ENCODE measurements at places on chromosomes 12 and 14.

DNA sequence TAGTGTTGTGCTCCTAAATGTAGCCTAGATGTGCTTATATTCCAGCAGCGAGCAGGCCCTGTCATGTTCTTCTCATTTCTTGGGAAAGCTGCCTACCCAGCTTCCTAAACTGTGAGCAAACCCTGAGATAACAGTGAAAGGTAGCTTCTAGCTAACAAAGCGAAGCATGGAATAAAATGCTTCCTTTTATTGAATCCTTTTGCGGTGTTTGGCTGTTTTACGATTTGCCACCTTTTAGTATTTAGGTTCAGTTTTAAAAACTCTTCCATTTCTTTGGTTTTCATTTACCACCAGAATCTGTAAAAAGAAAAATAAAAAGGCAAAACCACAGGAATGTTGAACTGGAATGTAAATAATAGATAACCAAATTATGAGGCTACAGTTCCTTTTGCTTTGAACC is 5.0 kb upstream of the PKP2 start:
- no peak for DNase-seq

DNA sequence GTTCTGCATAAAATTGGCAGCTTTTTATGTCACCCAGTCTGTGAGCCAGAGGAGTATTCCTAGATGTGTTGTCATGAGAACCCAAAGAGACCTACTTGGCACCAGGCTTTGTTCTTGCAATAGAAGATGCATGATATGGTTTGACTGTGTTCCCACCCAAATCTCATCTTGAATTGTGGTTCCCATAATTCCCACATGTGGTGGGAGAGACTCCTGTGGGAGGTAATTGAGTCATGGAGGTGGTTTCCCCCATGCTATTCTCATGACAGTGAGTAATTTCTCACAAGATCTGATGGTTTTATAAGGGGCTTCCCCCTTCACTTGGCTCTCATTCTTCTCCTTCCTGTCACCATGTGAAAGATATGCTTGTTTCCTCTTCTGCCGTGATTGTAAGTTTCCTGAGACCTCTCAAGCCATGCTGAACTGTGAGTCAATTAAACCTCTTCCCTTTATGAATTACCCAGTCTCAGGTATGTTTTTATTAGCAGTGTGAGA is 572.0 kb upstream of the ATP2B1 start:
- DNase-seq, result no peak

- DNase-seq, result no peak
Observed at GRCh38 chr12:3560295-3560620, 69.3 kb downstream of the PRMT8 start.

- DNase-seq, result no peak
Observed at GRCh38 chr12:8629486-8630033, 16.9 kb upstream of the AICDA start.

DNA sequence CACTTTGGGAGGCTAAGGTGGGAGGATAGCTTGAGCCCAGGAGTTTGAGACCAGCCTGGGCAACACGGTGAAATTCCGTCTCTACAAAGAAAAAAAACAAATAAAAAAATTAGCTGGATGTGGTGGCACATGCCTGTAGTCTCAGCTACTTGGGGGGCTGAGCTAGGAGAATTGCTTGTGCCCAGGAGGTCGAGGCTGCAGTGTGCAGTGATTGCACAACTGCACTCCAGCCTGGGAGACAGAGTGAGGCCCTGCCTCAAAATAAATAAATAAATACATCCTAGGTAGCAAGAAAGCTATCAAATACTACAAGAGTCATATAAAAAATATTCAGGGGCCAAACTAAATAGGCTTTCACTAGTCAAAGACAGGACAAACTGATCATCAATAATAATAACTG is 6.2 kb downstream of the KLHL28 start:
- DNase-seq, result no peak

GRCh38 chr14:97395068-97395467 is 597.9 kb downstream of the VRK1 start:
- no peak for DNase-seq

DNA sequence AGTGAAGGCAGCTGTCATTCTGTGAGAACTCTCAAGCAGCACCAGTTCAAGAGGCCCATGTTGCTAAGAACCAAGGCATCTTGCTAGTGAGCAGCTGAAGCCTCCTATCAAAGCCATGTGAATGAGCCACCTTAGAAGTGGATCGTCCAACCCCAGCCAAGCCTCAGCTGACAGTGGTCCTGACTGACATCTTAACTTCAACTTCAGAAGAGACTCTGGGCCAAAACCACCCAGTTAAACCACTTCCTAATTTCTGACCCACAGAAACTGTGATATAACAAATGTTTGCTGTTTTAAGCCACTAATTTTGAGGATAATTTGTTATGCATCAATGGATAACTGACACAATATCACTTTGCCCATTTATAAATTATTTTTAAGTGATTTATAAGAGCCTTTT is 256.0 kb downstream of the RPAP3 start:
- DNase-seq, result no peak

DNA sequence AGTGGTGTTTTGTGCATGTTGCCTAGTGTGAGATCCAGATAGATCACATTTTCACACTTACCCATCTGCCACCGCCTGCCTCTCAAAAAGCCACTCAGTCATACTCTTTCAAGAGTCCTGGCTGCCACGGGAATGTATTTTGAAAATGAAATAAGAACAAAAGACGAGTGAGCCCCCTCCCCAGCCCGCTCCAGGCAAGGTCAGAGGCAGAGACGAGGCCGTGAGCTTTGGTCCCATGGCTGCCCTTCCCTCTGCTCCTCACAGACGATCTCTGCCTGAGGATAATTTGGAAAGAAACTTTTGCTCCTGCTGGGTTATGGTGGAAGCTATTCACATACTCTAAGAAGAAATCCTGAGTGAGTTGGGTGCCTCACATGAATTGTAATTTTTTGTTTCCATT is 924.3 kb downstream of the BCL11B start:
- DNase-seq, result no peak

DNA sequence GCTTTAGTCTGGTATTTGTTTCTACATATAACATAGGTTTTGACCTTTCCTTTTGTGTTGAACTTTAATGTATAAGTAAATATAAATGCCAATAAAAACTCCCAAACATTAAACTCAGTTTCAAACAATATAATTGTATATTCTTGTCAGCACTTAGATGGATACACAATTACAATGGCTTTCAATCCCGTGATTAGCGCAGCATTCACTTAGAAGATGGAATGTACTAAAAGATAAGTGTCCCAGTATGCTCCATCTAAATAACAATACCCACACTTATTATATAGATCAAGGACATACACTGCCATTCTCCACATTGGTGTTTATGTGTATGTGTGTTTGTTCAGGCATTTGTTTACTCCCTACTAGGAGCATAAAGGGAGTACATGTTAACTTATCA is 193.1 kb downstream of the SOX5 start:
- DNase-seq, result no peak

DNA sequence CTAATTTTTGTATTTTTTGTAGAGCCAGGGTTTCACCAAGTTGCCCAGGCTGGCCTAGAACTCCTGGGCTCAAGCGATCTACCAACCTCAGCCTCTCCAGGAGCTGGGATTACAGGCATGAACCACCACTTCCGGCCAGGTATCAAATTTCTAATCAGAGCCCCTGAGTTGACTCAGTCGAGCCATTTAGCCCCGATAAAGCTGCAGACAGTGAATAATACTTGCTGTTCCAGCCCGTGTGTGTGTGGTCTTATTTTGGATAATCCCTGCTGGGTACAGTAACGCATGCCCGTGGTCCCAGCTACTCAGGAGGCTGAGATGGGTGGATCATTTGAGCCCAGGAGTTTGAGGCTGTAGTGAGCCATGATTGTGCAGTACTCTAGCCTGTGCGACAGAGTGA is 57.0 kb downstream of the TEAD4 start:
- no peak for DNase-seq

DNA sequence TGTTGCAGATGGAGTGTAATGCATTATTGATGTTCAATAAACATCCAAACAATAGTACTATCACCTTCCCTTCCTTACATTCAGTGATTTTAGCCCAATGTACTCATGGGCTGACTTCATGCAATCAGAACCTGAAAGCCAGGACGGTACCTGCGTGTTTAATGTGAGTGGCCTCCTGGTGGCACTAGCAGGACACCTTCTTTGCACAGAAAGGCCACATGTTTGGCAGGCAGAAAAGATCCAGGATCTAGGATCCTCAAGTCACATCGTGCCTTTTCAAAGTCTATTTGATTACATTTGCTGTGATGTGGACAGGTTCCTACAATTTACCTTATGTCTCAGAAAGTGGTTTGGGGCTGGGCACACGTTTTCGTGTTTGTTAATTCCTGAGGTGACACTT is 82.9 kb downstream of the NEDD1 start:
- DNase-seq, result no peak

DNA sequence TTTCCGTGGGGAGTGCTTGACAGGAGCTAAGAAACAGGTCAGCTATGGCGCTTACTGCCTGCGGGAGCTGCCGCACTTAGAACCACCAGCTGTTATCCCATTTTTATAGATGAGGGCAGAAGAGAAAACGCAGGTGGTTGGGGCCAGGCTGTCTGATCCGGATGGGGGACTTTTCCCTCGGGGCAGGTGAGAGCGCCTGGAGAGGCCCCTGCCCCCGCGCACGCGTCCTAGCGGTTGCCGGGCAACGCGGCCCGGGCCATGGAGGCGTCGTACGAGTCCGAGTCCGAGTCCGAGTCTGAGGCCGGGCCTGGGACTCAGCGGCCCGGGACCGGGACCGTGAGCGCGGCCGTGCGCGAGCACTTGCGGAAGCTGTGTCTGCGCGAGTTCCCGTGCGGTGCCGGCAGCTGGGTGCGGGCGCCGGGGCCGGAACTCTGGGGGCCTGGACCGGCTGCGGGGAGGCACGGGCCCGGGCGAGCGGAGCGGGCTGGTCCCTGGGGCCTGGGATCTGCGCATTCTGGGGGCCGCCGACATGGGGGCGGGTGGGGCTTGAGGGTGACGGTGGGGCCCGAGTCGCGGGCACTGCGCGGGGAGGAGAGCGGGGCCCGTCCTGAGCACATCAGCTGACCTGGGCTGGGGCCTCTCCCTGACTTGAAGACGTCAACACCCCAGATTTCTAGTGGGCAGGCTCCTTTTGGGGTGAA is at the start of gene LRRC43:
TSS of gene LRRC43 (plus strand) at position 237 of the 701 bp plus-strand sequence. CDS start at position 259, 22 bp downstream.
- peak; percentile 46 for DNase-seq

- no peak for DNase-seq
Observed at GRCh38 chr14:54002653-54003052, 46.0 kb upstream of the BMP4 start.

DNA sequence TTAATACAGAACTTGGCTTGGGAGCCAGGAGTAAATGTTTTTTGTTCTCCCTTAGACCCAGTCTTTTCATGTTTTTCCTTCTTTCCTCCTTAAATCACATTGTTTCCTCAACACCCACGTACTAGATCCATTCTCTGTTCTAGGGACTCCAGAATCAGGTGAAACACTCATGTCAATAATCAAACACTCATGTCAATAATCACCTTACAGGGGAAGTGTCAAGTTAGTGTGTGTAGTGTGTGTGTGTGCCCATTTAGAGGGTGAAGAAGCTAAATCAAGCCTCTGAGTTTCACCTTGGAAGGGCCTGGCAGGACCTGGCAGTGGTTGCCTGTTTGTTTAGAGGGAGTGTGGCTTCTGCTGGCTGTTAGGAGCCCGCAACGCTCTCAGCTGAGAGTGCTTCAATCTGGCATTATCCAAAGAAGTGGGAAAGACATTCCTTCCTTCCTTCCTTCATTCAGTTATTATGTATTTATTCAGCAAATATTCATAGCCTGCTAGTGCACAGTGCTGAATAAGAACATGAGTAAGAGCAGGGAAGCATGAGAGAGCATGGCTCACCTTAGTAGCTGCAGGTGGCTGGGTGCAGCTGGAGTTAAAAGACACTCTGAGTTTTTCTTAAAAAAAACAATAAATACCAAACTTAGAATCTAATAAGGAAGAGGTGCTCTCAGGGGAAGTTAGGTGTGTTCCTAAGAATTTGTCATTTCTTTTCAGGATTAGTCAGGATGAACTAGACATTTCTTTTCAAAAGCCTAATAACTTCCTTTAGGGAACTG is 17.6 kb upstream of the EID3 start:
- no peak for DNase-seq

DNA sequence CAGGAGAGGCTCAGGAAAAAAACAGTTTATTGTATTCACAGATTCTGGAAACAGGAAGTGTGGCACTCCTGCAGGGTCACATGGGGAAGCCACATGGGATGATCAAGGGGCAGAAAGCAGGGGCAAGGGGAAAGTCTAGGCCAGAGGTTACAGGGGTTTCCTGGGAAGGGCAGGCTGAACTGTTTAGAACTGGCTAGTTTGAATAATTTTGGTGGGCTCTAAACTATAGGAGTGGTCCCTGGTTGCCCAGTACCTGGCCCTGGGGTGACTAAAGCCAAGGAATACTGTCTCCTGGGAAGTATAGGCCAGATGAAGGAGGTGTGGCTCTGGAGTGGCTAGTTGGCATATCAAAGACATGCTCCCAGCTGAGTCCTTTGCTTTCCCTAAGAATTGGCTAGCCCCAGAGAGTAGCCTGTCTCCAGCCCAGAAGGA is 169.2 kb downstream of the SLC41A2 start:
- no peak for DNase-seq

- no peak for DNase-seq
Observed at GRCh38 chr12:105201299-105201698, 34.7 kb downstream of the APPL2 start.

GRCh38 chr12:28622406-28622805 is 432.1 kb downstream of the CCDC91 start:
- DNase-seq, result no peak

DNA sequence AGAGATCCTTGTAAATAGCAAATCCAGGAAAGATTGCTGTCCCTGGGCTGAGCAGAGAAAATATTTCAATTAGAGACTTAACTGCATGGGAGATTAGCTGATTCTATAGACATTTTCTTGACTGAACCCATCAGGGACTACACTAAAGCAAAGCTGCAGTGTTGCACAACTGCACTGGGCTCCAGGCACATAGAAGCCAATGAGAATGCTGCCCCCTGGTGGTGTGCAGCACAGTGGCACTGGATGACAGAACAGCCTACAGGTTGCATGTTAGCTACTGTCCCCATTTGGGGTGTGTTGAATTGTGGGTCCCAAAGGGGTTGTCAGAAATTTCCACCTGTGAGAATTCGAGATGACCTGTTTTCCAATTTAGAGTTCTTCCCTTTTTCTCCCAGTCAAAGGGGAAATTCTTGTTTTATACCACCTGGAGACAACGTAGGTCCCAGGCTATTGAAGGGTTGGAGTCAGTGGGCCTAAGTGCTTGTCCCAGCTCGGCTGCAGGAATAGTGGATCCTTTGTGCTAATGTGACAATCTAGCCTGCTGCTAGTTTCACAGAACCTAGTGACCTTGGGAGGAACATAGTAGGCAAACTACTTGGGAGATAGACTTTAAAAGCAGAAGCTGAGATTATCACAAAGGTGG is 114.7 kb downstream of the SLC8A3 start:
- DNase-seq, result peak; percentile 61

- DNase-seq, result no peak
Observed at GRCh38 chr12:127223731-127224130, 1043.2 kb upstream of the TMEM132C start.

DNA sequence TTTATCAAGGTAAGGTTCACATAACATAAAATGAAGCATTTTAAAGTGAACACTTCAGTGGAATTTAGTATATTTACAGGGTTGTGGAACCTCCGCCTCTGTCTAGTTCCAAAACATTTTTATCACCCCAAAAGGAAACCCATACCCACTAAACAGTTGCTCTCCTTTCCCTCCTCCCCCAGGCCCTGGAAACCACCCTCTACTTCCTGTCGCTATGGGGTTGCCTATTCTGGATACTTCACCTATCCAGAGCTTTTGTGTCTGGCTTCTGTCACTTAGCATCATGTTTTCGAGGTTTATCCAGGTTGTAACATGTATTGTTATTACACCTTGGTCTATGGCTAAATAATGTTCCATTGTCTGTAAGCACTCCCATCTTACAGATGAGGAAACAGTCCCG is 27.7 kb upstream of the ZFP36L1 start:
- peak; percentile 56 for DNase-seq

- DNase-seq, result no peak
Observed at GRCh38 chr12:72995616-72996015, 723.4 kb downstream of the TRHDE start.
